ENCODE measurements at places on chromosomes 5 and 9.

DNA sequence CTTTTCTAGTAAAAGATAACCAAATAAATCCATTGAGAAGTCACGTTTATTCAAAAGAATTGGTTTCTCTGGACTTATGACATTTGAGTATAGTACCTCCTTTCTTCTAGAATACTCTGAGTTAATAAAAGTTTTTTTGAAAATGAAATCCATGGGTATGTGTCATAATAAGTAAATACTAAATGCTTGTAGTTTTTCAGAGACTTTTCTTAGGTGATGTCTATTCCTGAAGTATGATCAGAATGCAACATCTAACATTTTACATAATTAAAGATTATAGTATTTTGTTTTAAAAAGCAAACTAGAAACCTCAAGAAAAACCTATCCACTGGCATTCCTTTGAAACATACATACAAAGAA is 63.2 kb downstream of the NFIB start:
- no peak for DNase-seq

- no peak for DNase-seq
Observed at GRCh38 chr9:4116723-4117460, 183.0 kb downstream of the GLIS3 start.

DNA sequence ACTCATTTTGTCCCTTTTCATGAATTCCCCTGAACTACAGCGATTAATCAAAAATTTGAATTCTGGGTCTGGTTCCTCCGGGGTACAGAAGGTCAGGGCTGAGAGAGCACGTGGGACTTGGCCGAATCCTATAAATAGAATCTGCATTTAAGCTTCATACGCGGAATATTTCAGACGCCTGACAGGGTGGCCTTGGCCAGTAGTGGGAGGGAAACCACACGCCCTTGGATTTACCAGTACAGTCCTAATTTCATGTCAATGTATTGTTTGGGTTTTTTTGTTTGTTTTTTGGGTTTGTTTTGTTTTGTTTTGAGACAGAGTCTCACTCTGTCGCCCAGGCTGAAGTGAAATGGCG is 21.5 kb upstream of the NIPBL start:
- DNase-seq, result no peak

DNA sequence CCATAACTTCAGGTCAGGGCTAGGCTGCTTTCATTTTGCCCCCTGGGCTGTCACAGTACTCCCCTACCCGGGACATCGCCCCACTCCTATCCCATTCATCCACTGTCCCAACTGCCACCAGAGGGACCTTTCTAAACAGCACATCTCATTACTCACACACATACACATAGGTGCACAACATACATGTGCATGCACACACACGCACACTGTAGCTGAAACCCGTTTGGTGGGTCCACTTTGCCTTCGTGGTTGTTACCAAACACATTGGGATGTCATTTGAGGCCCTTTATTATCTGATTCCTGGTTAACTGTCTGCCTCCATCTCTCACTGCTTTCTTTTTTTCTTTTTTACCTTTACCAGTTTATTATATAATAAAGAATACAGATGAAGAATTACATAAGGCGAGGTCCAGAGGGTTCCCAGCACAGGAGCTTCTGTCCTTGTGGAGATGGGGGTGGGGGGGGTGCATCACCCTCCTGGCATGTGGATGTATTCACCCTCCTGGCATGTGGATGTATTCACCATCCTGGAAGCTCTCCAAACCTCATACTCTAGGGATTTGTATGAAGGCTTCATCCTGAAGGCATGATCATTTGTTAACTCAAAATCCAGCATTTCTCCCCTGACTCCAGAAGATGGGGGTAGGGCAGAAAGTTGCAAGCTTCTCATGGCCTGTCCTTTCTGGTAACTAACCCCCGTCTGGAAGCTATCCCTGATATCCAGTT is 186.0 kb downstream of the GOLPH3 start:
- no peak for DNase-seq
